ENCODE measurements at places on chromosomes 1 and 21. TPM values are rescaled to one million over a fixed set of nuclear protein-coding genes. Genes with fewer than 3 reads are reported as not detected.

- H3K36me3 ChIP-seq: no peaks in the 10 kb centered on the region
- no peaks in the 10 kb centered on the region for H3K27me3 ChIP-seq
- no peaks in the 10 kb centered on the region for H3K4me1 ChIP-seq
- H3K4me3 ChIP-seq: no peak overlapping the region
- no peak overlapping the region for H3K27ac ChIP-seq
Observed at GRCh38 chr1:48939828-48940227, 163.1 kb upstream of the BEND5 start.

The MYOCOS gene
- total RNA-seq: not detected

The NFASC gene
- 0.75 TPM for total RNA-seq

- H3K4me1 ChIP-seq: peaks cover 72% of the 10 kb centered on the region
- peak overlapping the region; percentile 45 for H3K4me3 ChIP-seq
- no peaks in the 10 kb centered on the region for H3K36me3 ChIP-seq
- DNase-seq: peak; percentile 68
Observed at GRCh38 chr1:66350001-66350547, 183.9 kb upstream of the SGIP1 start.

The TRIM62 gene
- total RNA-seq: 18.7 TPM

The WLS gene
- total RNA-seq: not detected

The TMPRSS15 gene
- total RNA-seq: 0.19 TPM

DNA sequence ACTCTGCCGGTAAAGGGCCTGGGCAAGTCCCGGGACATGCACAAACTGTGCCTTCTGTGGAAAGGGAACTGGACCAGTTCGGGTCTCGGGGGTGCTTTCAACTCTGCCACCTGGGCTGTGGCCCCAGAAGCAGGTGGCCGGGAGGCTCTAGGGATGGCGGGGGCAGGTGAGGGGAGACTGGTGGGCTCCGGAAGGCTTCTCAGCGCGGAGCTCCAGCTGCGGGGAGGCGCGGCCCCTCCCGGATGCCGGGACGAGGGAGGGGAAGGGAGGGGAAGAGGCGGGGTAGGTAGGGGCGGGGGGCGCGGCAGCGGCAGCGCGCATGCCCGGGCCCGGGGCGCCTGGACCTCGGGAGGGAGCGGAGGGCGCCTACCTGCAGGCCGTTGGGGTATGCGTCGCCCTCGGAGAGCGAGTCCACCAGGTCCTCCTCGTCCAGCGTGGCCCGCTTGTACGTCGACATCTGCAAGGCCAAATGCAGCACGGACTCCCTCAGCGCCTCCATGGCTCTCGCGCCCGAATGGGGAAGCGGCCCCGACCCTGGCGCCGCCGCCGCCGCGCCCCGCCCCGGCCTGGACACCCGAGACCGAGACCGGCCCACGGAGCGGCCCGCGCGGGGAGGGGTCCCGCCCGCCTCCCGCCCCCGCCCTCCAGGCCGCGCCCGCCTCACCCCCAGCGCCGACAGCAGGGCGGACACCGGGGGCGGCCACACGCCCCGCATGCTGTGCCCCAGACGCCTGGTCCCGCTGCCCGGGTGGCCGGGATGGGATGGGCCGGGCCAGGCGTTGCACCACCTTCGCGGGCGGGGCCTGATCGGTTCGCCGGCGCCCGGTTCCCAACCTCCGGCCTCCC is at the start of gene ECE1:
TSS of gene ECE1 (minus strand) at position 764 of the 846 bp plus-strand sequence. CDS start at position 715, 49 bp downstream.
- peak; percentile 77 for DNase-seq
- peak within 1 kb of the TSS; percentile 98 for H3K27ac ChIP-seq
- H3K36me3 ChIP-seq: no peaks in the 10 kb centered on the region
- H3K4me3 ChIP-seq: peak within 1 kb of the TSS; percentile 68

The AXDND1 gene
- 0.15 TPM for total RNA-seq

DNA sequence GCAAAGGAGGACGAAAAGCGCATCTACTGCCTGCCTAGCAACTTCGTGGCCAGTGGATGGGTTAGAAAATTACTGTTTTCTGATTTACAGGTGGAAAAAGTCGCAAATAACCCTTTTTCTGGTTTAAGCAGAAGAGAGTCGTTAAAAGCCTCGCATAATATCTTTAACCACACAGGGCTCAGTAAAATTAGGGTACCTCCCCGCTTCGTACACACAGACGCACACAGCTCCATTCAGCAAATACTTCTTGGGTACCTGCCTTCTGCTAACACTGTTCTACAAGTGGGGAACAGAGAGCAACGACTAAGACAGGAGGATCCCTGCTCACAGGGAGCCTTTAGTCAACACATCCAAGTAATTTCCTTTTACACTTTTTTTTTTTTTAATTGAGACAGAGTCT is 704 bp downstream of the ALG6 start:
- no peaks in the 10 kb centered on the region for H3K27me3 ChIP-seq
- peaks cover 24% of the 10 kb centered on the region for H3K36me3 ChIP-seq
- peak; percentile 67 for DNase-seq
- H3K4me1 ChIP-seq: peaks cover 29% of the 10 kb centered on the region
- peak overlapping the region; percentile 99 for H3K4me3 ChIP-seq
- peak overlapping the region; percentile 40 for H3K27ac ChIP-seq

The RGS13 gene
- total RNA-seq: 176 TPM

The GPR25 gene
- not detected for total RNA-seq

DNA sequence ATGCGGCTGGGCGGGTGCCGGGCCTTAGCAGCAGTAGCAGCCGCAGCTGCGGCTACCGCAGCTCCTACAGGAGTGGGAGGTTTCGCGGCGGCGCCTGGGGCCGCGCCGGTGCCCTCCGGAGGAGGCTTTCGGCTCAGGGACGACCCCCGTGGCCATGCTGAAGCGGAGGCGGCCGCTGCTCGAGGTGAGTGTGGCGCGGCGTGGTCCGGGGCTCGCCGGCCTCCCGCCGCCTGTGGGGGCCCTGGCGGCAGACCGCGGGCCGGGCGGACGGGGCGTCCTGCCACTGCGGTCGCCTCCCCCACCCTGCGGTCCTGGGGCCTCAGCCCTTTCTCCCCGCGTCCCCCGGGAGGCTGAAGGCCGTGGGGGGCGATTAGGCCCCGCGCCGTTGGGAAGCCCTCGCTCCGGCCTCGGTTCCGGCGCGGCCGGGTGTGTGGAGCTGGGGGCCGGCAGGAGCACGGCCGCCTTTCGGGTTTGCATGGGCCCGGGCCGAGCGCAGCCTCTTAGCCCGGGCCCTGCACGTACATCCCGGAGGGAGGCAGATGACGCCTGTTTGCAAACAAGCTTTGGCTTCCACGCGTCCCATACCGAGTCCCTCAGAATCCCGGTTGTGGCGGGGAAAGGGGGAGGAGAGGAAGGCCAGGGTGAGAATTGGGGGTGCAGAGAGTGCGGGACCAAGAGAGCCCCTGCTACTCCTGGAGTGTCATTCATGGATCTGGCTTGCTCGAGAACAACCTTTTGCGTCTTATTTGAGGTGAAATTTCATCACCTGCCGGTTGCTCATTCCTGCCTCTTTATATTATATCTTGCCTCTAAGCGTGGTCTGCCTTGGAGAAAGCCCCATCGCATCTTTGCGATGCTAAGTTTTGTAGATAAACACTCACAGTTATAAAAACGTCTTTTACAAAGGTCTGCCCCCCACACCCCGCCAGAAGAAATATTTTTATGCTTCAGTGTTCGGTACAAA is 613 bp downstream of the ZFYVE9 start:
- H3K27ac ChIP-seq: no peak overlapping the region
- no peaks in the 10 kb centered on the region for H3K36me3 ChIP-seq
- peaks cover 18% of the 10 kb centered on the region for H3K4me1 ChIP-seq
- peak overlapping the region; percentile 88 for H3K4me3 ChIP-seq
- no peaks in the 10 kb centered on the region for H3K27me3 ChIP-seq

GRCh38 chr1:221806236-221806635 is 64.3 kb upstream of the DUSP10 start:
- H3K4me1 ChIP-seq: no peaks in the 10 kb centered on the region
- no peak overlapping the region for H3K4me3 ChIP-seq
- no peaks in the 10 kb centered on the region for H3K27me3 ChIP-seq
- no peak overlapping the region for H3K27ac ChIP-seq
- no peaks in the 10 kb centered on the region for H3K36me3 ChIP-seq
- no peak for DNase-seq

DNA sequence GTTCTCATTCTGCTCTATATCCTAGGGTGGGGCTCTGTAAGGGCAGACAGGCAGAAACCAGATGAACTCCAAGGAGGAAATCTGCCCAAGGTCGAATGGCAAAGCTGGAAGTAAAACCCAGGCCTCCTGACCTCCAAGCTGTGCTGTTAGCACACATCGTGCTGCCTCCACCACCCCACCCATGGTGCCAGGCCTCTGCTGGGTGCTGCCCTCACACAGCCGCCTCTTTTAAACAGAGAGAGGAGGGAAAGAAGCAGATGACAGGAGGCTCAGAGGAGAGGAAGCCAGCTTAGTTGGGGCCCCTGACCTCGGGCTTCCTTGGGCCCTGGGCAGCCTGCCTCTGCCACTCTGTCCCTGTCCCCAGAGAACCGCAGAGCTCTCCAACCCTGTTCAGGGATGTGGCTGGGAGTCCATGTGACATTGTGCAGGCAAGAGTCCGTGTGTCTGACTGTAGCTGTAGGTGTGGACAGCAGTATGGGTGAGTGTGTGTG is 1.1 kb downstream of the SYNC start:
- no peaks in the 10 kb centered on the region for H3K27me3 ChIP-seq
- H3K4me1 ChIP-seq: peaks cover 4% of the 10 kb centered on the region
- no peak overlapping the region for H3K4me3 ChIP-seq
- H3K27ac ChIP-seq: no peak overlapping the region

DNA sequence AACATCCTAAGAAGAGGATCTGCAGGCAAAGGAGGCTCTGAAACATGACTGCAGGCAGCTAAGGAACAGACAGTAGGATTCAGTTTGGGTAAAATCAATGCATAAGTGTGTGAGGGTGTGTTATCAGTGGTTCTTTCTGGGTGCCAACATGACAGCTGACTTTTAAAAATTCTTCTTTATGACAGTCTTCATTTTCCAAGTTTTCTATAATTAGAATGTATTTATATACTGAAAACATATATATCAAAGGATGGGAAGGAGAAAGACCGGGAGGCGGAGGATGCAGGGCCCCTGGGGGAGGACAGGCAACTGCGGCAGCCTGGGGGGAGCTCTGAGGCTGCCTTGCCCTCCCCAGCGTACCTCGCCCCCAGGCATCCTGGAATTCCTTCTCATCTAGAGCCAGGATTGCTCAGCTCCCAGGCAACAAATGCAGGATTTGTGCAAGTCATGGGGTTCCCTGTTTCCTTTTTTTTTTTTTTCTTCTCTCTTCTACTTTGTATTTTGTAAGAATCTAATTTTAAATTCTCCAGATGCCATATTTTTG is 104.8 kb downstream of the CSMD2 start:
- no peaks in the 10 kb centered on the region for H3K27me3 ChIP-seq
- no peak for DNase-seq
- H3K4me3 ChIP-seq: no peak overlapping the region

DNA sequence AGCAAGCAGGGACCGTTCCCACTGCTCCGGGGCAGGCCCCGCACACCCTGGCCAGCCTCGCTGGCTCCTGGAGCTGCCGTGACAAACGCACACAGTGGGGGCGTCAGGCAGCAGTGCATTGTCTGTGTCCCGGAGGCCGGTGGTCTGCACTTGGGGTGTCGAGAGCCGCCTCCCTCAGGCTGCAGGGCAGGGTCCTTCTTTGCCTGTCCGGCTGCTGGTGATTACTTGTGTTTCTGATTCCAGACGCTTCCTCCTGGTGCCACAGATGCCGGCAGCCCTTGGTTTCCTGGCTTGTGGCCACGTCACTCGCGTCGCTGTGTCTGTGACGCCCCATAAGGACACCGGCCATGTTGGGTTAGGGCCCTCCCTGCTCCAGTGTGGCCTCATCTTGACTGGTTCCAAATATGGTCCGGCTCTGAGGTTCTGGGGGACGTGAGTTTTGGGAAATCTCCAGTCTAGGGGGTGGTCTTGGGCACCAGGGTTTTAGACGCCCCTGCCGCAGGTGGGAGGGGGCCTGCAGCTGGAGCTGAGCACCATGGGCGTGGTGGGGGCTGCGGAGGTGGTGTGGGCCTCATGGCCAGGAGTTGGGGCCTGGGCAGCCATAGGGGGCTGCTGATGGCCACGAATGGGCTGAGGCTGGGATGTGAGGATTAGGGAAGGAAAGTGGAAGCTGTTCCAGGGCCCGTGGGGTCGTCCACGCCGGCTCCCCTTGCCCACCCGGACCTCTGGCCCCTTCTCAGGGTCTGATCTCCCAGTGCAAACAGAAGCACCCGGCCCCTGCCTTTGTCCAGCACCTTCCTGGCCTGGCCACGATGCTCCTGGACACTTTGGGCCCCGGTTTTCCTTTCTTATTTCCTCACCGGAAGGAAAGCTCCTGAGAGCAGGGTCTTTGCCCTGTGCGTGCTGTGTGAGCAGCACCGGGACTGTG is 41.0 kb downstream of the SLX9 start:
- no peak overlapping the region for H3K27ac ChIP-seq
- no peak for DNase-seq
- H3K4me3 ChIP-seq: no peak overlapping the region
- H3K36me3 ChIP-seq: no peaks in the 10 kb centered on the region

DNA sequence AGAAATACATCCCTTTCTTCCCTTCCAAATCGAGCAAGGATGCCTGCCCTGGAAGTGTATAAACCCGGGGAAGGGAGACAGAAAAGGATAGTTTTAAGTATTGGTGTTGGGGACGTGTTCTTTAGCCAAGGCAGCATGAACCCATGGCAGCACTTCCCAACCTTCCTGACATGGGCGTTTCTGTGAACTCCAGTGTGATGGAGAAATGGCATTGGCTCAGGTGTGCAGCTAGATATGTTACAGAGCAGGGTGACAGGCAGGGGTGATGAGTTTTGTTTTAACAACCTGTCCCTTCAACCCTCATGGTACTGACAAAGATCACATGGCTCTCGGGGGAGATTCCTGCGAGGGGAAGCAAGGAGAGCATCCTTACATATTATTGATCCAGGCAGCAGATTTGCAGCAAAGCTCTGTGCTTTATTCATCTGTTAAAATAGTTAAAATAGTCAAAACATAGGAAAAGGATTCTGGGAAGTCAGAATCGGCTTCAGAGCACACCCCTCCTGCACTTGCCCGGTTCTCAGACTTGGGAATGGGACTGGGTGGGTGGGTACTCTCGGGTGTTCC is 4.0 kb downstream of the MX1 start:
- peaks cover 22% of the 10 kb centered on the region for H3K4me1 ChIP-seq
- H3K4me3 ChIP-seq: no peak overlapping the region
- H3K27ac ChIP-seq: no peak overlapping the region
- peaks cover 31% of the 10 kb centered on the region for H3K36me3 ChIP-seq
- no peak for DNase-seq
- H3K27me3 ChIP-seq: no peaks in the 10 kb centered on the region

The MYOG gene
- not detected for total RNA-seq

DNA sequence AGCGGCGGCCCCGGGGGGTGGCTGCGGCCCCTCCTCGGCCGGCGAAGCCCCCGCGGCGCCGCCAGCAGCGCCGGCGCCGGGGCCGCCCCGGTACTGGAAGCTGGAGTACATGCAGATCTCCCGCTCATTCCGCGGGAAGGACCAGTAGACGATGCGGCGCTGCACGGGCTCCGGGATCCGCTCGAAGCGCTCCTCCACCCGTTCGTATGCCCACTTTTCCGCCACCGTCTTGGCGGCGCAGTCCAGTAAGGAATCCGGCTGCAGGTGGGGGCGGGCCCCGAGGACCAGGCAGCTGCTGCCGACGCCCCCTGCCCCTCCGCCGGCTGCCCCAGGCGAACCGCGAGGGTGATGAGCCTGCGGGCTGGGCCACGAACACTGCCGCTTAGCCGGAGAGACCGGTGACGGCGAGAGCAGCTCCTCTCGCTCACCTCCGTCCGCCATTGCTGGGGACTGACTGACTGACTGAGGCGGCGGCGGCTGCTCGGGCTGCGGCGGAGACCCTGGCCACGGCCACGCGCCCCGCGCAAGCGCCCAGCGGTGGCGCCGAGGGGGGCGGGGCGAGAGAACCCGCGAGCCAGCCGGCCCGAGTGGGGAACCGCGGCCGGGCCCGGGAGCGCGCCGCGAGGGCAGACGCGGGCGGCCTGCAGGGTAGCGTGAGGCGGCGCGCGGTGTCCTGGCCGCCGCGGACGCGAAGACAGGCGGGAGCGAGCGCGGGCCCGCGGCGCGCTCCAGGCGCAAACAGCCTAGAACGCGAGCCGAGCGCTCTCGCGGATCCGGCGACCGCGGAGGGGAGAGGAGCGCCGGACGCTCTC is at the start of gene ZSWIM5:
TSS of gene ZSWIM5 (minus strand) at position 696 of the 812 bp plus-strand sequence. CDS start at position 441, 255 bp downstream.
- H3K27ac ChIP-seq: no peak within 1 kb of the TSS
- peak within 1 kb of the TSS; percentile 64 for H3K4me3 ChIP-seq
- H3K27me3 ChIP-seq: no peaks in the 10 kb centered on the region

The STXBP3 gene
- total RNA-seq: 68.9 TPM

Data from Karpas-422 (cell line).